T-helper 1 cell (primary cell): ENCODE measurements at places on chromosomes 5 and 9.

- no peak for DNase-seq
Measured at GRCh38 chr9:91119679-91120078, 242.0 kb downstream of the AUH start.

DNA sequence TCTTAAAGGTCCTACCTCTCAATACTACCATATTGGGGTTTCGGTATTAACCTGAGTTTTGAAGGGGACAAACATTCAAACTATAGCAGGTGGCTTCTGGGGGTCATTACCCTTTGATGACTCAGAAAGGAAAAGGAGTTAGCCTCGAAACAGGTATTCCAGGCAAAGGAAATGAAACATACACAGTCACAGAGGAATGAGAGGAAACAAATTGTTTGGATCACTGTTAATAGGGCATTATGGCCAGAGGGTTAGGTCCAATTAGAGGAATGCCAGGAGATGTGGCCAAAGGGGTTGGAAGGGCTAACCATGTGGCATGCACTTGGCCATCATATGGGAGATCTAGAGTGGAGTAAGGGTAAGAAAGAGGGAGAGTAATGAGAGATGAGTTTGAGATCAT lies 23.9 kb upstream of the NIM1K start:
- no peak for DNase-seq

DNA sequence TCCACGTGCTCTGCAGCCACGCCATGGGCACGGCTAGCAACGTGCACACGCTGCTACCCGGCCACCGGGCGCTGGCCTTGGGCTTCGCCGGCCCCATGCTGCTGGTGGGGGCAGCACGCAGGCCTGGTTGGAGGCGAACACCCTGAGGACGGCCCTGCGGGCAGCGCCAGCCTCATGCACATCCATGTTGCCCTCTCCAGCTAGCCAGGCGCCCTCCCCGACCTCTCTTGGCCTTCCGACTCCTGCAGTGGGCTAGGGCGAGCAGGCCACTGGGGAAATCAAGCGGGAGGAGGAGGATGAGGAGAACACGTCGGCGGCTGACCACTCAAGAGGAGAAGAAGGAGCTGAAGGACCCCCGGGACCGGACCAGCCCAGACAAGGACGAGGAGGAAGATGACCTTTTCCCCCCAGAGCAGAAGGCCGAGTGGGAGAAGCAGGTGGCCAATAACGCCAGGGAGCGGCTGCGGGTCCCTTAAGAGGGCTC lies 73.3 kb downstream of the INSL6 start:
- no peak for DNase-seq

DNA sequence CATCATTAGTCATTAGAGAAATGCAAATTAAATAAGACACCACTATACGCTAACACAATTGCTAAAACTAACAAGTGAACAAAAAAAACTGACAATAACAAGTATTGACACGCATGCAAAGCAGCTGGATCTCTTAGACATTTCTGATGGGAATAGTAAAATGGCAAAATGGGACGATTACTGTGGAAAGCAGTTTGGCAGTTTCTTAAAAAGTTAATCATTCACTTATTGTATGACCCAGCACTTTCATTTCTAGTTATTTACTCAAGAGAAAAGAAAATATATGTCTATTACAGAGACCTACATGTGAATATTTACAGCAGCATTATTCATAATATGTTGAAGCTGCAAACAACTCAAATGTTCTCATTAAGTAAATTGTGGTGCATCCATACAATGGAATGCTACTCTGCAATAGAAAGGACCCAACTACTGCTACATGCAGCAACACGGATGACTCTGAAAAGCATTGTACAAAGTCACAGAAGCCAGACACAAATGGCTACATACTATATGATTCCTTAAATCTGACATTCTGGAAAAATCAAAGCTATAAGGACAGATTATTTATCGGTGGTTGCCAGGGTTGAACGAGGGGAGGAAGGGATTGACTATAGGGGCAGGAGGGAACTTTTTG lies 96.8 kb upstream of the ITGA2 start:
- no peak for DNase-seq

DNA sequence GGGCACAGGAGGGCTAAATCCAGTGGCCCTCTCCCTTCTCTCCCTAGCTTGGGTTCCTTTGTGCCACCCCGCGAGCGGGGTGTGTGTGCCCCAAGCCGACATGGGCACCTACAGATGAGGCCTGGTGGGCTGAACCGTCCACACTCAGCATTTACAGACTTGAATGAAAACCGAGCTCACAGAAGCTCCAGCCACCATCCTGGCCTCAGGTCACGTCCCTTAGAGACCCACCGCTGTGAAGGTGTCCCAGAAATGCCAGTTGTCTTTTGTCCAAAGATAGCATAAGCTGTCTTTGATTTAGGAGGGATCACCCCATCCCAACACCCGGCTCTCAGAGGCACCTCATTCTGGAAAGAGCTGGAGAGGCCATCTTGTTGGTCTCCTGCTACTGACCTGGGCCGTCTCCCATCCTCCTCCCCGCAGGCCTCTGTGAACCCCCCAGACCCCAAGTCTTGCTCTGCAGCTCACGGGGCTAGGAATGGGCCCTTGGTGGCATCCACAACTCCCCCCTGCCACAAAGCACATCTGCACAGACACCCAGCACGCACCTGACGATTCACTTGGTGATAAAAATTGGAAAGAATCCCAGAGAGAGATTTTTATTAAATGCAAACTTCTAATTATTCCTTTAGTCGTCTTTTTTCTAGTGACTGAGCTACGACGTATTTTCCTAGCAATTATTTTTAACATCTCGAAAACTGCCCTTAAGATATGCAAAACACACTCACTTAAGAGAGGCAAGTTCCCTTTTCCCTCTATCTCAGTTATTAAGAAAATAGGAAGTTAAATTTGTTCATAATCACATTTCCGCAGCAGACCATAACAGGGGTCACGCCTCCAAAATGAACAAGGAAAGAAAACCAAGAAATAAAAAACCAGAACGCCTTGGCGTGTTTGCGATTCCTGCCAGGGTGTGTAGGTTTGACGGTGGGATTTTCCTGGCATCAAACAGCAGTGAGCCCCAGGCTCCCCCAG lies 80.5 kb upstream of the LMX1B start:
- no peak for DNase-seq

- DNase-seq = no peak
Measured at GRCh38 chr9:89864731-89865130, 259.9 kb downstream of the GADD45G start.

GRCh38 chr5:111553868-111554267 lies 41.5 kb upstream of the STARD4 start:
- DNase-seq = no peak

- DNase-seq = no peak
Measured at GRCh38 chr5:109942646-109943045, 252.9 kb downstream of the MAN2A1 start.

- no peak for DNase-seq
Measured at GRCh38 chr9:131096269-131097125, at the start of gene AIF1L. TSS of gene AIF1L (plus strand) at chr9:131096531. CDS start at chr9:131096630, 99 bp downstream.

- no peak for DNase-seq
Measured at GRCh38 chr5:16671208-16671607, 54.4 kb upstream of the RETREG1 start.

DNA sequence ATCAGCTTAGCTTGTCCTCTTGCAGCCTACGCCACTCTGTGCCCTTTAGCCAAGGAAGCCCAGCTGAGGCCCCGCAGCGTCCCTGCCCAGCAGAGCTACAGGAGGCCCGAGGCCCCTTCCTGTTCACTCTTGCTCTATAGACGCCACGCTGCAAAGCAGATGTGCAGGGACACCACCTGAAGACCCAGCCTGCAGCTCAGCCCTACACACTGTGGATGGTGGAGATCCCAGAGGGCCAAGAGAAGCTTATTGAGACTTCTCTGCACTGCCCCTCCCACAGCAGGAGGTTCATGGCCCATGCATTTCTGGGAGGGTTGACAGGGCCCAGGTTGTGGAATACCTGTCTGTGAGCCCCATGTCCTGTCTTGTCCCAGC lies 33.6 kb downstream of the IRF1 start:
- DNase-seq = no peak

- DNase-seq = no peak
Measured at GRCh38 chr9:114805670-114806525, at the start of gene TNFSF15. TSS of gene TNFSF15 (minus strand) at chr9:114806039. CDS start at chr9:114806012, 27 bp downstream.

- no peak for DNase-seq
Measured at GRCh38 chr5:111691508-111691907, 65.5 kb downstream of the NREP start.

DNA sequence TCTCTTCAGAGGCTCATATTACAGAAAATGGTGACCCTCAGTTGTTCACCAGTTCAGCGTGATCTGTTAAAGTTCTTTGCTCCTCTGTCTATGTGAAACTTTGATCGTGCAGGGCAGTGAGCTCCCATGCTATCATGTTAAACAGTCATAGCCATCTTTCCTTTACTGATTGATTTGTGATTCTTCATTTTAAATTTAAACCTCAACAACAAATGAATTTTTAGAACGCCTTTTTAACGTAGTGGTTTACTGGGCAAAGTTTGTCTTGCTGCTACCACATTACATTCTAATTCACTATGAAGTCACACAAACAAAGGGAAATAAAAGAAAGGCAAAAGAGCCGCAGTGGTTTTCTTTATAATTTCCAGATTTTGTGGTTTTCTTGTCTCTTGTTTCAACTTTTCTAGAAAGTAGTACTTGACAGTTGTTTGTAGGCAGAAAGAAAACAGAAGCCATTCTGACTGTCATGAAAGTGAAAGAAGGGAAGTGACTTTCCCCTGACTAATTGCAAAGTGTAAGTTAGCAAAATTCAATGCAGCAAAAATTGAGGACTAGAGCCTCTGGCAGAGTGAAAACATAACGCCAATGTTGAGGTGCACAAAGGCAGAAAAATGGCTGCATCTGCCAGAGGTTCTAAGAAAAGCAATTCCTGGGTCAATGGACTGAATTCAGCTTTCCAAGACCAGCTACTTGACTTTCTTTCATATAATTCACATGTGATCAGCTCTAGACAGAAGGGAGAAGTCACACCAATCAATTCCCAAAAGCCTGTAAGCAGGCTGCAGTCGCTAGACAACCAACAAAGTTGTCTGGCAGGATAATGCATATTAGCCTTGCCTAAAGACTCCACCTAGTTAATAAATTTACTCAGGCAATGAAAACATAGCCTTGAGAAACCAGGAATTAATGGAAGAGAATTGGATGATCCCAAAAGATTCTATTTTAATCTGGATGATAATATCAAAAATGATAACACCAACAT lies 7.1 kb upstream of the IFNA6 start:
- no peak for DNase-seq

- no peak for DNase-seq
Measured at GRCh38 chr5:18745042-18745987, 1111.1 kb downstream of the TAF11L14 start.

GRCh38 chr5:53542926-53543325 lies 17.5 kb upstream of the NDUFS4 start:
- no peak for DNase-seq

DNA sequence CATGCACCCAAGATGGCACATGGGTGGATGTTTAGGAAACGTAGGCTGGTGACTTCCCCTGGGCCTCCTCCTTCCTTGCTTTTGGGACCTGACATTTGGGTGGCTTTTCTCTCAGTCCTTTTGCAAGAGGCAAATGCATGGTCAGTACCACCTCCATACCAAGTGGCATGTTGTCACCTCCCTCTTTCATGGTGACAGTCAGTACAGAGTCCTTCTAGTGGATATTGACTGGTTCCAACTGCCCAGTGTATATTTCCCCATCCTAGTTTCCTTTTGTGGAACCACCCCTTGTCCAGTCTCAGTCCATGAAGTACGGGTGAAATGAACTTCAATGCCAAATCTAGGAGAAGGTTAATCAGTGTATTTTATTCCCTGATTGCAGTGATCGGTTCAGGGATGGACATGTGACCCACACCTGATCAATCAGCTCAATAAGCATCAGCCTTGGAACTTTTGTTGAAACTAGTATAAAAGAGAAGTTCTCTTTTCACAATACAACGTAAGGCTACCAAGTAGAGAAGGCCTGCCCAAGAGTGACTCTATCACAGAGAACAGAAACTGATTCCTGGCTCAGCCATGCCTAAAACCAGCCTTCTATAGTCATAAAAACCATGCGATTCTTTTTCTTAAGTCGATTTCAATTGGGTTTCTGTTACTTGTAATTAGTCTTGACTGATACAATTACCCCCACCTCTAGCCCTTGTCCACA lies 143.4 kb upstream of the KLF9 start:
- no peak for DNase-seq

DNA sequence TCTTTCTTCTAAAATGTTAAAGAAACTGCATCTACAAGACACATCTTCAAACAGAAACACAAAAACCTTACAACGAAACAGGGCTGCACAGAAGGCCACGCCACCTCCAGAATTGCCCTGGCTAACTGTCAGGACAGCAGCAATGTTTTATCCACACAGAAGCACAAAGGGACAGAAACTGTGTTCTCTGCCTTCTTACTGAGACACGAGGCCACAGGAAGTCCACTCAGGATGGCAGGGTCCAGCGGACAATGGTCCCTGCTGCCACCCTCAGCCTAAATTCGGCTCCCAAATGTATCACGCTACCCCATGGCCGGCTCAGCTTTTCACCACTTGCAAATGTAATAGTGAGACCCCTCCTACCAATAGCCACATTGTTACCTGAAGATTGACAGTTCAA lies 159.8 kb upstream of the PHYKPL start:
- no peak for DNase-seq

GRCh38 chr5:91200692-91201091 lies 182.4 kb downstream of the ARRDC3 start:
- no peak for DNase-seq

DNA sequence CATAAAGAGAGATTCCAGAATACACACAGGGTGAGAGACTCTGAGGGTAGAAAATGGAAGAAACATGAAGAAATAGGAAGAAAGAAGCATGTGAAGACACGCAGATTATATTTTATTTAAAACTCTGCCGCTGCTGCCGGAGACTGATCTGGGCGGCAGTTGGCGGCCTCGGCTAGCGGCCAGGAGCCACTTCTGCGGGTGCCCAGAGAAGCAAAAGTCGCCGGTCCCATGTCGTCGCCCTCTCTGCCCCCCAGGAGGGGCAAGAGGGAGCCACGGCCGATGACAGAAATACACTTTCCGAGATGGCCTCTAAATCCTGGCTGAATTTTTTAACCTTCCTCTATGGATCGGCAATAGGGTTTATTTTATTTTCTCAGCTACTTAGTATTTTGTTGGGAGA lies 40.9 kb downstream of the ANKRD55 start:
- no peak for DNase-seq

DNA sequence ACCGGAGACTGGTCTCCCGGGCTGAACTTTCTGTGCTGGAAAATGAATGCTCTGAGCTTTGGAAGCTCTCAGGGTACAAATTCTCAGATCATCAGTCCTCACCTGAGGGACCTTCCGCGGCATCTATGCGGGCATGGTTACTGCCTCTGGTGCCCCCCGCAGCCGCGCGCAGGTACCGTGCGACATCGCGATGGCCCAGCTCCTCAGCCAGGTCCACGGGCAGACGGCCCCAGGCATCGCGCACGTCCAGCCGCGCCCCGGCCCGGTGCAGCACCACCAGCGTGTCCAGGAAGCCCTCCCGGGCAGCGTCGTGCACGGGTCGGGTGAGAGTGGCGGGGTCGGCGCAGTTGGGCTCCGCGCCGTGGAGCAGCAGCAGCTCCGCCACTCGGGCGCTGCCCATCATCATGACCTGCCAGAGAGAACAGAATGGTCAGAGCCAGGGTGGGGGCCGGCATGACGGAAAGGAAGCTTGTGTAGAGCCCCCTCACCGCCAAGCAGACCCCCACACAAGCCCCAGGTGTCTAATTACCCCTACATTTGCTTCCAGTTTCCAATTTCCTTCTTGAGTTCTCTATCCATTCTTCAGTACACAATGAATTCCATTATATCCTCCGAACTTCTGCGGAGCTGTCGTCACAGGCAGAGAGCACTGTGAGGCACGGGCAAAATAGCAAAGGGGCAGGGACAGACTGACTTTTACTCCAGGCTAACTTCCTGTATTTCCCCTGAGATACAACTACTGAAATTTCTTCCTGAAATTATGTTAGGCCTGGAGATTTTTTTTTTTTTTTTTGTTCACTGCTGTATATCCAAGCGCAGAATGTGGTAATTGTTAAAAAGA lies 23.2 kb downstream of the CDKN2A start:
- no peak for DNase-seq
